Activated naive CD4-positive, alpha-beta T cell (primary cell): ENCODE measurements at places on chromosomes 11 and 22.

DNA sequence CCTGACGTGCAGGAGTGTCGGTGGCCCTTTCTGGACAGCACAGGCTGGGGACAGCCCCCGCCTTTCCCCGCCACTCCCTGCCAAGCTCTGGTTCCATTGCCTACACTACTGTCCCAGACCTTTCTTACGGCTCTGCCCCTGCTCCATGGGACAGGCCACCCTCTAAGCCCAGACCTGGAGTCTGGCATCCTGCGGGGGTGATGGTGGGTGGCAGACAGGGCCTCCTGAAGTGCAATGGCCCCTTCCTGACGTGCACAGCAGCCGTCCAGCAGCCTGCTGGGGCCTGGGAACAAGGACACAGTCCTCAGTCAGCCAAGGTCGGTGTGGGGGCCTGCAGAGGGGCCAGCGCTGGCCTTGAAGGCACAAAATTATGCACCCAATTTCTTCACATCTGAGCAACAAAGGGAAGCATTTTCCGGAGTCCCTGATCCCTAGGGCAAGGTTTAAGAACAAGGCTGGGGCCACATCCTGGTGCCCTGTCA lies 79.7 kb upstream of the KCNQ1OT1 start:
- DNase-seq = no peak

GRCh38 chr11:72844356-72844755 lies 30.1 kb downstream of the ATG16L2 start:
- no peak for DNase-seq

DNA sequence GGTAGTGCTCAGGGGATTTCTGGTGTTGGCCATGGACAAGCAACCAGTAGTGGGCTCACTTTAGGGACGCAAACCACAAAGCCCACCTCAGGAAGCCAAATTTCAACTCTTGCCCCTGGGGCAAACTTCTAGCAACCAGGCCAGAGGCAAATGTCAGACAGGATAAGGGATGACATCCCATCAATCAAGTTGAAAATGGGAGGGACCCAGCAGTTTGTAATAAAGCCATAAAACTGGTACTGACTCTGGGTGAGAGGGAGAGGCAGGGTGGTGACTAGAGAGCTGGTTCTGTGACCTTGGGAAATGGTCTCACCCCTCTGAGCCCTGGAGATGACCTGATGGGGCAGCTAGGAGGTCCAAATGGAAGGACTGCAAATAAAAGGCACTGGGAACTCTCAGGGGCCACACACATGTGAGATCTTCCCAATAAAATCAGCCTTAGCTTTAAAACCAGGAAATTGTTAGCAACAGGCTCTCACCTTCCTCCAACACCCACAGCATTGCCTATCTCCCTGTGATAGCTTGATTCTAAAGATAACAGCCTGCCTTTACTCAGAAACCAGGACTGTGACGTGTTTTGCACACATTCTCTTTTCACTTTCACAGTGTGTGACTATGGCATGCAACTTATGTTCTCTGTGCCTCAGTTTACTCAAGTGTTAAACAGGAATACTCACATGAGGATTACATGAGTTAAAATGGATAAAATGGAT lies 6.4 kb upstream of the TBC1D10A start:
- no peak for DNase-seq

DNA sequence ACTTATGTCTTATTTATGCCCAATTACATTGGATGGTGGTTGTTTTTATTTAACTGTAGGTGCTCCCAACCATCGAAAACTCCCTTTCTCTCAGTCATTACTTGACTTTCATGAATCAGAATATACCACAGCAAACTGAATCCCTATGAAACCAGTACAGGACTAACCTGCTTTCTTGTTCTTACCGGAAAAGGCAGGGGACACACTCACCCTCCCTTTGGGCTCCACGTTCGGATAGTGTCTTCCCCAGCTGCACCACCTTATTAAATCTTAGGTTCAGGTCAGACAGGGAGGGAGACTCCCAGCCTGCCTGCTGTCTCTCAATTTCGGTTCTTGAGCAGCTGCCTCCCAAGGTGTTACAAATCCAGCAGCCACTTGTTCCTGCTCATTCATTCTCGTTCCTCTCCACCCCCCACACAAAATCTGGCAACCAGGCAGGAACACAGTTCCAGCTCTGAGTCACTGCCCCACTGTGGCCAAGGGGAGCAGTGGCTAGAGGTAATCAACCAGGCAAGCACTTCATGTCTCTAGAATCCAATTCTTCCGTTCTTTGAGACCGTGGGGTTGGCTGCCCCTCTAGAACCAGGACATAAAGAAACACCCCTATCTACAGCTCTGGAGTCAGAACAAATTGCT lies 133.0 kb downstream of the PLEKHA7 start:
- no peak for DNase-seq

DNA sequence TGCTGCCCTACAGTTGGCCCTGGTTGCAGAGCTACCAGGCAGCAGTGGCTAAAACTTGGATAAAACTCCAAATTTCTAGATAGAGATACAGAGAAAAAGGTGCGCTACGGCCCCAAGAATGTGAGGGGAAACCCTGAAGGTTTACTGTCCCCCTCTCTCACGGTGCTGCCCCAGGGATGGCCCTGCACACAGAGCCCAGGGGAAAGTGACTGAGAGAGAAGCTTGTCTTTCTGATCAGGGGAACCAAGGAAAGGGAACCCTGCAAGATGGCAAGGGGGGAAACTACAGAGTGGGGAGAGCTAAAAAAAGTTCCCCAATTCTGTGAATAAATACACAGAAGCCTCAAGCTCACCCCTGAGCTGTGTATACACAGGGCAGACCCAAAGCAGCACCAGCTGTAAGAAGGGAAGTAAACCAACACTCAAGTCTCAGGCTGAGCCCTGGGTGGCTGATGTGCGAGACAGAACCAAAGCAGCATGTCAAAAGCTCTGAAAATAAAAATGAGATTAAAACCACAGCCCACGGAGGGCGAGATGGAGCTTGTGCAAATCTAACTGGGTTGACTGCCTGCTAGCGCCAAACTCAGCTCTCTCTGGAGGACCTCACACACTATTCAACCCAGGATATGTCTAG lies 22.1 kb downstream of the GNB1L start:
- DNase-seq = no peak

GRCh38 chr11:74311352-74311926 lies at the start of gene P4HA3:
P4HA3 (minus strand) TSS chr11:74311640; CDS start chr11:74311611, 29 bp downstream.
- DNase-seq = no peak

GRCh38 chr11:2264366-2265053 lies 5.9 kb downstream of the ASCL2 start:
- no peak for DNase-seq

GRCh38 chr11:118051611-118052461 lies 25.0 kb upstream of the TMPRSS4 start:
- DNase-seq = no peak

DNA sequence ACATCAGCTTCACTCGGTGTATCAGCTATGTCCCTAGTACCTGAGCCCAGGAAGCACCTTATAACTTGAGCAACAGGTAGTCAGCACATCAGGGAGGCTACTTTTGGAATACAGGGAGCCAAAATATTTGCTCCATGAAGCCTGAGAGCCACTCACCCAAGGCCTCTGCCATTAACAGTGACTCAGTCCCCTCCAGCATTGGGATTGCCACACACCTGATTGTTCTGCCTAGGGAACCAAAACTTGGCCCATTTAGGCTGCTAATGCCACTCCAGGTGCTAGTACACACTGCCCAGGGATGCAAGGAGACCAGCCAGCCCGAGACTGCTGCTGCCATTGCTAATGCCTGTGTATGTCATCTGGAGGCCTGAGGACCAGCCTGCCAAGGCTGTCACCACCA lies 773.6 kb upstream of the TENM4 start:
- DNase-seq = no peak

DNA sequence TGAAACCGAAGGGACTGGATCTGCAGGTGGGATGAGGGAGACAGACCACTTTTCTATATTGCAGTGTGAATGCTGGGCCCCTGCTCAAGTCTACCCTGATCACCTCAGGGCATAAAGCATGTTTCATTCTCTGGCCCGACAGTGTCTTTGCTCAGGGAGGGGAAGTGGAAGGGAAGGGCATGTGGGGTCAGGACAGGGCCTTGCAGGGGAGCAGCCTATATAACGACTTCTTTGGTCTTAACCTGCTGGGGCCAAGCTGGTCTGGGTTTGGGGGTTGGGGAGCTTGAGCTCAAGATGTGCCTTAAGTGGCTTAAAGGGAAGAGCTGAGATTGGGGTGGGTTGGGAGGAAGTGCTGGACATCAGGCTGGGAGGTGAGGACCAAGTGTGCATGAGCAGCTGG lies 86.4 kb downstream of the GDPD4 start:
- no peak for DNase-seq

DNA sequence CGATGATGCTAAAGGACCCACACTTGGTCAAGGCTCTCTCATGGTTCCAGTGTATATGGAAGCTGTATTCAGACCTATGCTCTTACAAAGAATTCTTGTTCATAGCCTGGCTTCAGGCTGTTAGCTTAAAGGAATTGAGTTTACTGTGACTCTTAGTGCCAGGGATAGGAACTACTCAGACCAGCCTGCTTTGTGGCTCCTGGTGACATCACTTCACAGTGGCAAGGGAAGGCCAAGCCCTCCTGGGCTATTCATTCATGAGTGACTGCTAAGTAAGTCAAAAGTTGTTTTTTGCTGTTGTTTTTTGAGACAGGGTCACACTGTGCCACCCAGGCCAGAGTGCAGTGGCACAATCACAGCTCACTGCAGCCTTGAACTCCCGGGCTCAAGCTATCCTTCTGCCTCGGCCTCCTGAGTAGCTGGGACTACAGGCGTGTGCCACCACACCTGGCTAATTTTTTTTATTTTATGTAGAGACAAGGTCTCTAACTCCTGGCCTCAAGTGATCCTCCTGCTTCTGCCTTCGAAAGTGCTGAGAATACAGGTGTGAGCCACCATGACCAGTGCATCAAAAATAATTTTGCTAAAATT lies 9.6 kb downstream of the ART5 start:
- no peak for DNase-seq

GRCh38 chr11:75073459-75074190 lies 23.1 kb downstream of the OR2AT4 start:
- no peak for DNase-seq

GRCh38 chr22:50602338-50602700 lies 1.7 kb downstream of the MAPK8IP2 start:
- DNase-seq = no peak
